ENCODE measurements at places on chromosomes 4 and X.

GRCh38 chrX:73855546-73855945 is 292.5 kb downstream of the CHIC1 start:
- peak; percentile 26 for DNase-seq

DNA sequence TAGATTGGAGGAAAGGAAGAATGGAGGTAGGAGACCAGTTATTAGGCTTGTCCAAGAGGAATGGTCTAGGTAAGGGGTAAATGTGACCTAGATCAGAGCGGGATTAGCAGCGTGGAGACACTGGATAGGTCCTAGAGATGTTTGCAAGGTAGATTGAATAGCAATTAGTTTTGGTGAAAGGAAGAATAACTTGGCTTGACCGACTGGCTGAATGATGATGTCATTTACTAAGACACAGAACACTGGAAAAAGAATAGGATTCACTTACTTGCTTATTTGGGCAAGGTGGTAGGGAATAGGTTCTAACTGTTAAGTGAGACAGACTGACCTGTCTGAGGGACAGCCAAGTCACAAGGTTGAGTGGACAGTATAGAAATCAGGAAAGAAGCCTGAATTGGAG is 71.3 kb downstream of the VEGFC start:
- no peak for DNase-seq

GRCh38 chr4:141416219-141416618 is 195.5 kb downstream of the ZNF330 start:
- DNase-seq = no peak

DNA sequence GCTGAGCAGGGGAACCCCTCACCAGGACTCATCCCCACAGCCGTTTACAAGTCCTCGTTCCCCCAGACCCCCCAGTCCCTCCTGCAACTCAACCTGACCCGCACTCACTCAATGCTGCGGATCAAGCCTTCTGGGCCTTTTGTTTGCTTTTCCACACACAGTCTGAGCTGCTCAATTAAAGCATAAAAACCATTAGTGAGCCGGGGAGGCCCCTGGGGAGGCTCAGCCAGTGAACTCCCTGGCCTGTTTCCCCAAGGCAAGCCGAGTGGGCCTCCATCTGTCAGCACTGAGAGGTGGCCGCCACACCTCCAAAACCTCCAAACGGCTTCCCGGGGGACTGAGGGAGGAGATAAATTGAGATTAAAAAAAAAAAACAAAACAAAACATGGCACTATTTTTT is 158.5 kb downstream of the SHOX start:
- DNase-seq = no peak

GRCh38 chr4:11623726-11624037 is 195.0 kb upstream of the HS3ST1 start:
- no peak for DNase-seq

DNA sequence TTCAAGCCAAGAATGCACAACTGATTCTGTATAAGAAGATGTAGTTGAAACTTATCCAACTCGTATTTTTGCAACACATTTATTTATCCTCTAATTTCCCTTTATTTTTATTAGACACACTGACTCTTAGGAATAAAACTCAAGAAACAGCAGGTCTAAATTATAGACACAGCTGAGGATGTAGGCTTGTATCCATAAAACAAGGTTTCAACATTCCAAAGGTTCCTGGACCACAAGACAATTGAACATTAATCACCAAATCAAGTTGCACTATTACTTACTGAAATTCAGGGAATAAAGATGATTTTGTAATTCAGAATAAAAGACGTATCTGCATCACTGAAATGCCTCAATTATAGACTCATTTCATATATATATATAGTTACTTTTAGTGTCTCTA is 683.5 kb upstream of the GRIA3 start:
- DNase-seq = no peak

- DNase-seq = no peak
Observed at GRCh38 chr4:73597594-73597993, 22.6 kb downstream of the RASSF6 start.

DNA sequence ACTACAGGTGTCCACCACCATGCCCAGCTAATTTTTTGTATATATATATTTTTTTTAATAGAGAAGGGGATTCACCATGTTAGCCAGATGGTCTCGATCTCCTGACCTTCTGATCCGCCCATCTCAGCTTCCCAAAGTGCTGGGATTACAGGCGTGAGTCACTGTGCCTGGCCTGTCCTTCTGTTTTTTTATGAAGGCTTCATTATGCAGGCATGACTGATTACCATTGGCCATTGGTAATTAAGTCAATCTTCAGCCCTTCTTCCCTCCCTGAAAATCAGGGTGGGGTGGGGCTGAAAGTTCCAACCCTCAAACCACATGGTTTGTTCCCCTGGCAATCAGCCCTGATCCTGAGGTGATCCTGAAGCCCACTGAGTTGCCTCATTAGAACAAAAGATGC is 336.9 kb downstream of the PTTG2 start:
- DNase-seq = no peak

- no peak for DNase-seq
Observed at GRCh38 chr4:94965852-94966251, 208.1 kb downstream of the BMPR1B start.

DNA sequence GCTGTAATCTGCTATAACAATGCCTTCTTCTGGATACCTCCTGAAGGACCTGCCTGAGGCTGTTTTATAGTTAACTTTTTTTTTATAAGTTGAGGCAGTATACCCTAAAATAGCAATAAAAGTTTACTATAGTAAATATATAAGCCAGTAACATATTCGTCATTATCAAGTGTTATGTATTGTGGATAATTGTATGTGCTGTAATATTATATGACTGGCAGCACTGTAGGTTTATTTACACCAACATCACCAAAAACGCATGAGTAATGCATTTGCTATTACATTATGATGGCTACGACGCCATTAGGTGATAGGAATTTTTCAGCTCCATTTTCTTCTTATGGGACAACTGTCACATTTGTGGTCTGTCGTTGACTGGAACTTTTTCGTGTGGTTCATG is 237.2 kb upstream of the PITX2 start:
- DNase-seq = no peak
